ENCODE measurements at places on chromosomes 16 and 17. TPM values are rescaled to one million over a fixed set of nuclear protein-coding genes. Genes with fewer than 3 reads are reported as not detected.

DNA sequence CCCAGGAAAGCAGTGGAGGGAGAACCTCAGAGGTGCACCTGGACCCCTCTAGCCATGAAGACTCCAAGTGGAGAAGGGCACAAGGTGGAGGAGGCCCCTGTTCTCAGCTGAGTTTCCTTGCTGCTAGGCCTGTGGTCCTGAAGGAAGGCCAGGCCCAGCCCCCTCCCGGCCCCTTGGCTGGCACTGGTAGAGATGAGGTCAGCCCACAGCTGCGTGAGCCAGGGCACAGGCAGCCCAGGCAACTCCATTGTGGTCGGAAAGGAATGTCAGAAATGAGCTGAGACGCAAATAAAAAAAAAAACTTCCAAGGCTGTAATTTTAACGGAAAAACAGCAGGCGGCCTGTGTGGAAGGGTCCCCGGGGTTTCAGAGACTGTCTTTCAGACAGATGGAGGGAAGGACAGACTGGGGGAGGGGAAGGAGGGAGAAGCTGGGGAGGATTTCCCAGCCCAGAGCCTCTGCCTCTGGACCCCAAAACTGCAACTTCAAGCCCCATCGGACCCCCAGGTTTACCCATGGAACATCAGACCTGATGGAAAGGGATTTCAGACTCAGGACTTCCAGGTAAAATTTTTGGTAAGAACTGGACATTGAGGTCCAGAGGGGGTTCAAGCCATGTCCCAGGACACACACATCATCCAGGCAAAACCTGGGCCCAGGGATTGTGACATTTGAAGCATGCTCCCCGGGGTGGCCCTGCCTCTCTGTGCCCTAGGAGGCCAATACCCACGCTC is 25.6 kb upstream of the MRPS23 start:
- no peak overlapping the region for H3K4me3 ChIP-seq
- H3K27me3 ChIP-seq = no peaks in the 10 kb centered on the region
- H3K36me3 ChIP-seq = no peaks in the 10 kb centered on the region
- H3K4me1 ChIP-seq = peaks cover 22% of the 10 kb centered on the region

DNA sequence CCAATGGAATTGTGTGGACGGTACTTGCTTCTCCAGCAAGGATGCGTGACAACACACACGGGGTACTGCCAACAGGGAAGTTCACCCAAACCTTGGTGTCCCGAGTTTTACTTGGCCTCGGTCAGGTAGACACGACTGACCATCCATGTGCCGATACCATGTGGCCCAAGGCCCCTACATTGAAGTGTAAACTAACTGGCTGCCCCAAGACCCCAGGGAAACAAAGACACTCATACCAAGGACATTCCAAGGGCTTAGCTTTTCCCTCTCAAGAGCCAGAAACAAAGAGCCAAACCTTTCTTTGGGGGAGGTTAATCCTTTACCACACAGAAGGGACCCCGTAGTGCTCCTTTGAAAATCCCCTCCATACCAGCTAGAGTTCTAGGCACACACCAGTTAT is 215.9 kb upstream of the TNRC6C start:
- no peaks in the 10 kb centered on the region for H3K27me3 ChIP-seq
- H3K36me3 ChIP-seq = no peaks in the 10 kb centered on the region
- H3K4me3 ChIP-seq = no peak overlapping the region
- no peak overlapping the region for H3K27ac ChIP-seq
- H3K4me1 ChIP-seq = no peaks in the 10 kb centered on the region

GRCh38 chr16:20866145-20866772 is 33.9 kb downstream of the DCUN1D3 start:
- no peaks in the 10 kb centered on the region for H3K36me3 ChIP-seq
- H3K4me3 ChIP-seq = no peak overlapping the region
- H3K27me3 ChIP-seq = no peaks in the 10 kb centered on the region
- H3K27ac ChIP-seq = no peak overlapping the region
- peaks cover 19% of the 10 kb centered on the region for H3K4me1 ChIP-seq

GRCh38 chr17:2357237-2357636 is 19.9 kb downstream of the SGSM2 start:
- H3K27ac ChIP-seq = no peak overlapping the region
- no peaks in the 10 kb centered on the region for H3K27me3 ChIP-seq
- no peak for DNase-seq
- H3K36me3 ChIP-seq = no peaks in the 10 kb centered on the region

- H3K36me3 ChIP-seq = no peaks in the 10 kb centered on the region
- no peaks in the 10 kb centered on the region for H3K27me3 ChIP-seq
- peak overlapping the region; percentile 96 for H3K27ac ChIP-seq
- no peak overlapping the region for H3K4me3 ChIP-seq
- H3K4me1 ChIP-seq = peaks cover 17% of the 10 kb centered on the region
Measured at GRCh38 chr17:19646788-19647696, 1.5 kb upstream of the ALDH3A2 start.

DNA sequence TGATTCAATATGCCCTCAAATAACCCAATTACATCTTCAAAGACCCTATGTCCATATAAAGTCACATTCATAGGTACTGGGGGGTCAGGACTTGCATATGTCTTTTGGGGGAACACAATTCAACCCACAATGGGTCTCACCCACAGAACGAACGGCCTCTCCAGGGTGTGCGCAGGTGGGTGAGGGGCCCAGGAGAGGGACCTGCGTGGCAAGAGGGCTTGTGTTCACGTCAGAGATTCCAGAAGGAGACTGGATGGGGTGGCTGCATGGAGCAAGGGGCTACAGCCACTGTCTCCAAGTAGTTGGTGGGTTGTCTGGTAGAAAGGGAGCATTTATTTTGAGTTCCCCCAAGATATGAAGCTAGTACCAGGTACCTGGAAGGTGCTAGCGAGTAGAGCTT is 212.2 kb downstream of the SEC14L1 start:
- no peak overlapping the region for H3K4me3 ChIP-seq
- H3K27ac ChIP-seq = peak overlapping the region; percentile 74
- no peaks in the 10 kb centered on the region for H3K27me3 ChIP-seq
- no peaks in the 10 kb centered on the region for H3K36me3 ChIP-seq
- peak; percentile 7 for DNase-seq

DNA sequence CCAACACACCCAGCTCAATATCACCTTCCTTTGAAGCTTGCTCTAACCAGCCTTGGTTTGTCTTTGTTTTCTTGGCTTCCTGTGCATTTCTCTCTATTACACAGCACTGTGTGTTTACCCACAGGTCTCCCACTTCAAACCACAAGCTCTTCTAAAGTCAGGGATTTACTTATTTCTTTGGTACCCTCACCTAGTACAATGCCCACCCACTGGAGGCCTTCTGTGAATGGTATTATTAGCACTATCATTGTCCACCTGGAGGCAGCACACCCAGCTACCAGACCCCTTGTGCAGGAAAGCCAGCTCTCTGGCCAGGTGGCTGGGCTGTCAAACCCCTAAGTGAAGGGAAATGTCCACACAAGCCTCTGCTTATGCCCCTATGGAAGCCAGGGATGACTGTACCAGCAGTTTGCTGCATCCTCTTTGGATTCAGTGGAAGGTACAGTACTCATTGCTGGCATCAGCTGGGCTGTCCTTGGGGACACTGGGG is 9.4 kb upstream of the TOP2A start:
- no peak overlapping the region for H3K27ac ChIP-seq
- peak; percentile 1 for DNase-seq
- no peaks in the 10 kb centered on the region for H3K4me1 ChIP-seq
- H3K4me3 ChIP-seq = no peak overlapping the region
- H3K36me3 ChIP-seq = no peaks in the 10 kb centered on the region
- no peaks in the 10 kb centered on the region for H3K27me3 ChIP-seq

DNA sequence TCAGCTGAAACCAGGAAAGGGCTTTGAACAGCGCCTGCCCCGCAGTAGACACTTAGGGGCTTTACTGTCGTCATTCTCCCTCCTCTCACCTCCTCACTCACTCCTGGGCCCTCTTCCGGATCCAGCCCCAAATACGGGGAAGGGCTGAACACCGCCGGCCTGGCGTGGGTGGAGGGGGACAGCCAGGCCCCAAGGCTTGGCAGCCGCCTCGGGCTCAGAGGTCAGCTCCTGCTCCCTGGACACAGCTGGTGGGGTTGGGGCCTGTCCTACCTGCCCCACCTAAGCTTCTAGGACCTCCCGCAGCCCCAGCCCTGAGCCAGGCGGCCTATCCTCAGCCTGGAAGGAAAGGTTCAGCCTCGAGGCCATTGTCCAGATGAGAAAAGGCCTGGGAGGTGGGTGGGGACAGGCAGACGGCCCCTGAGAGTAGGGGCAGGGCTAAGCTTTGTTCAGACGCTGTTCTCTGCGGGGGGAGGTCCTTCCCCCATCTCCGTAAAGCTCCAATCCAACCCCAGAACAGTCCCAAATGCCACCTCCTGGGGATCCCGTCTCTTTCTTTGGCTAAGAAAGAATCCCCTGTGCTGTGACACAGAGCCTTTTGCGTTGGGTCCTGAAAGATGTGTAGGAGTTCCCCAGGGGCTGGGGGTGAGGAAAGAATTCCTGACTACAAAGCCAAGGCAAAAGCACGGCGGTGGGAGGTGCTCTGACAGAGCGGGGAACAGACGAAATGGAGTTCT is 881 bp upstream of the LLGL1 start:
- no peak overlapping the region for H3K27ac ChIP-seq
- H3K4me3 ChIP-seq = peak overlapping the region; percentile 34
- DNase-seq = peak; percentile 64
- H3K4me1 ChIP-seq = peaks cover 3% of the 10 kb centered on the region

GRCh38 chr16:87392821-87393679 is 914 bp downstream of the MAP1LC3B start:
- H3K27me3 ChIP-seq = no peaks in the 10 kb centered on the region
- peaks cover 3% of the 10 kb centered on the region for H3K4me1 ChIP-seq
- DNase-seq = peak; percentile 48
- peak overlapping the region; percentile 88 for H3K4me3 ChIP-seq
- H3K27ac ChIP-seq = peak overlapping the region; percentile 83

DNA sequence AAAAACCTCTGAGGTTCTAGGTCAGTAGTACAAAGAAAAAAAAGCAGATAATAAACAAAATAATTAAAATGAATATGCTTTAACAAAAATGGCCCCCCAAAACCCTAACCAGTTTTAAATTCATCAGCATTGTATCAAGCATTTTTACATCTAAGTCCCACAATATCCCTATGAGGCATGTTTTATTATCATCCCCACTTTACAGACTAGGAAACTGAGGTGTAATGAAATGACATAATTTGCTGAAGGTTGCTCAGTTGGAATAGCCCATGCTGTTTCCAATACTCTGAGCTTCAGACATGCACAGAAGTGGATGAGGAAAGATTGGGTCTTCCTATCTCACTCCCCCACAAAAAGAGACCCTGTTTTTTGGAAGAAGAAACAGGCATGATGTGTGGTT is 88.3 kb downstream of the SNX11 start:
- DNase-seq = no peak
- no peak overlapping the region for H3K4me3 ChIP-seq
- H3K27me3 ChIP-seq = no peaks in the 10 kb centered on the region
- H3K36me3 ChIP-seq = no peaks in the 10 kb centered on the region

- no peak overlapping the region for H3K4me3 ChIP-seq
- H3K27me3 ChIP-seq = no peaks in the 10 kb centered on the region
- H3K4me1 ChIP-seq = peaks cover 11% of the 10 kb centered on the region
- H3K36me3 ChIP-seq = no peaks in the 10 kb centered on the region
Measured at GRCh38 chr17:65027305-65027704, 29.2 kb downstream of the GNA13 start.

DNA sequence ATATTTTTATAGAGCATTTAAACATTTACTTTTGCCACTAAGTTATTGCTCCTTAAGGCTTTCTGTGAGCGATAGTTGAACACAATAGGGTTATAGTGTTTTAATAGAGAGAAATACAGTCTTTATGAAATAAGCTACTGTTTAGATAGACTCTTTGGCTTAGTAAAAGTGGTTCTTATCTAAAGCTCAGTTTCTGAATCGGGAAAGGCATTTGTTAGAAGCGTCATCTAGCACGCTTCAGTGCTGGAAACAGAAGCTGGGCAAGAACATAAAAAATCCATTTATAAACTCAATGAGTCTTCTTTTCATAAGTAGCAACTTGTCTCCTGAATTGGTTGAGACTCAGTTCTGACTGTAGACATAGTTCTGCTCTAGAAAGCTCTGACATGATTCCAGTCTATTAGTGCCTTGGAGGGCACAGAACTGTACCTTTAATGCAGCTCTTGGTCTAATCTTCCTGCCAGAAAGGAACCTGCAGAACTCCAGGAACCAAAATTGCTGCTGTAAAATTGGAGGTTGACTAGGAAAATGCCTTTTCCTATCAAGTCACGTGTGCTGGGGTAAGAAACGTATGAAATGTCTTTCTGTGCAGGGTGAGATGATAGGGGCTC is 55.4 kb upstream of the DNAJA2 start:
- peaks cover 4% of the 10 kb centered on the region for H3K4me1 ChIP-seq
- DNase-seq = no peak
- no peak overlapping the region for H3K4me3 ChIP-seq
- no peaks in the 10 kb centered on the region for H3K27me3 ChIP-seq
- H3K27ac ChIP-seq = no peak overlapping the region

DNA sequence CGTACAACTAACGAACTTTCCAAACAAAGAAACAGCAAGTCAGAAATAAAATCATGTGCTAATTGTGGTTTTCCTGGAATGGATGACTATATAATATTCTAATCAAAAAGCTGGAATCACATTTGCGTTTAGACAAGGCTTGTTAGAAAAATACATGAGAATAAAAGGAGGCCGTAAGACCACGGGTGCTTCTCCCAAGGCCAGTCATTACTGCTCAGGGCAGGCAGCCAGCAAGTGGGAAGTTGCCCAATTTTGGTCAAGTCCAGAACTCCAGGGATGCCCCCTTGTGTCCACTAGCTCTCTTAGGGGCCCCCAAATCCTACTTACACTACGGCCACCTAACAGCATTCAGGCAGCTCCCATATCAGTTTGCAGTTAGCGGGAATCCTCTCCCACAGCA is 25.9 kb upstream of the LYRM9 start:
- H3K36me3 ChIP-seq = no peaks in the 10 kb centered on the region
- H3K4me1 ChIP-seq = peaks cover 2% of the 10 kb centered on the region
- no peaks in the 10 kb centered on the region for H3K27me3 ChIP-seq
- peak; percentile 77 for DNase-seq
- no peak overlapping the region for H3K27ac ChIP-seq

DNA sequence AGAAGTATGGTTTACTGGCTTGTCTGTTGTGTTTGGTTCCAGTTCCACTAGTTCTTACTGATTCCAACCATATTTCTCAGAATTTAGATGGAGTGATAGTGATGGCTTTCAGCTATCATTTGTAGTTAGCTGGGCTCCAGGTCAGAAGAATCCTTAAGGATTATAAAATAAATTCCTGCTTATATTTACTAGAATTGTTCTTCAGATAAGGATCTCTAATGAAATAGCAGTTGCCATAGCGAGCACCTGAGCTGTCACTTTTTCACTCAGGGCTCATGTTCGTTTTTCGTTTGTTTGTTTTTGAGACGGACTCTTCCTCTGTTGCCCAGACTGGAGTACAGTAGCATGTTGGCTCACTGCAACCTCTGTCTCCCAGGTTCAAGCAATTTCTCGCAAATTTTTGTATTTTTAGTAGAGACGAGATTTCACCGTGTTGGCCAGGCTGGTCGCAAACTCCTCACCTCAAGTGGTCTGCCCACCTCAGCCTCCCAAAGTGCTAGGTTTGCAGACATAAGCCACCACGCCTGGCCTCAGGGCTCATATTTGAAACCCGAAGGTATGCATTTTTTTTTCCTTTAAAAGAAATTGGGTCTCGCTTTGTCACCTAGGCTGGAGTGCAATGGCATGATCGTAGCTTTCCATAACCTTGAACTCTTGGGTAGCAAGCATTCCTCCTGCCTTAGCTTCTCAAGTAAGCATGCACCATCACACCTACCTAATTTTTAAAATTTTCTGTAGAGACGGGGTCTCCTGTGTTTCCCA is 42.9 kb downstream of the PAFAH1B1 start:
- H3K27me3 ChIP-seq = no peaks in the 10 kb centered on the region
- H3K4me3 ChIP-seq = no peak overlapping the region
- peaks cover 3% of the 10 kb centered on the region for H3K4me1 ChIP-seq
- no peaks in the 10 kb centered on the region for H3K36me3 ChIP-seq

TNP2 gene
- total RNA-seq = not detected

TBKBP1 gene
- total RNA-seq = 7.3 TPM

HLF gene
- 85.0 TPM for total RNA-seq

ABCC11 gene
- total RNA-seq = 0.11 TPM

SPPL2C gene
- not detected for total RNA-seq

ZPBP2 gene
- not detected for total RNA-seq
